ENCODE measurements at places on chromosomes 7 and 10. TPM values are rescaled to one million over a fixed set of nuclear protein-coding genes. Genes with fewer than 3 reads are reported as not detected.

GRCh38 chr10:47449979-47450378 is 33.9 kb downstream of the ANXA8 start:
- no peak overlapping the region for H3K4me3 ChIP-seq
- H3K27me3 ChIP-seq: no peaks in the 10 kb centered on the region
- peak overlapping the region; percentile 26 for H3K27ac ChIP-seq

- no peak overlapping the region for H3K4me3 ChIP-seq
- peaks cover 2% of the 10 kb centered on the region for H3K4me1 ChIP-seq
- no peak overlapping the region for H3K27ac ChIP-seq
- H3K27me3 ChIP-seq: peaks cover 31% of the 10 kb centered on the region
- peak; percentile 91 for DNase-seq
These were observed 32.2 kb downstream of the FOXL3 start for GRCh38 chr7:322111-322671.

DNA sequence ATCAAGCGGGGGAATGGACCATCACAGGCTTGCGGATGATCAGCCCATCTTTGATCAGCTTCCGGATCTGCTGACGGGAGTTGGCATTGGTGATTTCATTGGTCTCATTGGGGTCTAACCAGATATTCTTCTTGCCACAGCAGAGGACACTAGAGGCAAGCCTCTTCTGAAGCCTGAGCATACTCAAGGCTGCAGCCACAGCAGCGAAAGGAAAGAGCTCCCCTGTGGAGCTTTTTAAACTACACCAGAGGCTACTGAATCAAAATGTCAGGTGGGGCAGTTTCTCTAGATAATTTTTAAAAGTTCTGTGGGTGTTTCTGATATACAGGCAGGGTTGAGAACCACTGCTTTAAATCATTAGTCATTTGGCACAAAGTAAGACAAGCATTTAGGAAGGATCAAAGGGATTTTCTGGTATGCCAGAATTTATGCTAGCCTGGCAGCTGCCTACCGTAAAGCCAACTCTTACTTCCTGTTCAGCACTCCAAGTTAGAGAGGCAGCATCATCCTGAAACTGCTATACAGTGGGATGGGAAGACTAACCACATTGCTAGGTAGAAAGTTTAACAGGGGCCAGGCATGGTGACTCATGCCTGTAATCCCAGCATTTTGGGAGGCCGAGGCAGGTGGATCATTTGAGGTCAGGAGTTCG is 7.0 kb downstream of the NAPEPLD start:
- no peak for DNase-seq
- peaks cover 21% of the 10 kb centered on the region for H3K4me1 ChIP-seq
- no peak overlapping the region for H3K4me3 ChIP-seq
- peaks cover 25% of the 10 kb centered on the region for H3K36me3 ChIP-seq

DNA sequence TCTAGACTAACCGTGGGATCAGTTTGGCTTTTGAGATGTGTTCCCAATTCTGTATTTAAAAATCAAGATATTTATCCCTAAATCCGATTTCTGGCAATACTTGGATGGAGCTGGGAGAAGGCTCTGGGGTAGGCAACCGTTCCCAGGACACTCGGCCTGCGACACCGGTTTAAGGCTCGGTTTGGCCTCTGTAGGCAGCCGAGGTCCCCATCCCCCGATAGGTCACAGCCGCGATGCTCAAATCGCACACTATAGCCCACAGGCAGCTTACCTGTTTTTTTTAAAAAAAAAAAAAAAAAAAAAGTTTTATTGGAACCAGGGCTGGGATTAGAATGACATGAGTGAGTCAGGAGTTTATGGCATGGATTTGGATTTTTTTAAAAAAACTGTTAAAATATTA is 729 bp upstream of the TAF3 start:
- no peaks in the 10 kb centered on the region for H3K36me3 ChIP-seq
- H3K4me1 ChIP-seq: peaks cover 46% of the 10 kb centered on the region
- no peaks in the 10 kb centered on the region for H3K27me3 ChIP-seq
- H3K4me3 ChIP-seq: peak overlapping the region; percentile 99

CPN1 gene
- polyA plus RNA-seq: not detected

FAM200A gene
- 6.3 TPM for polyA plus RNA-seq

DNA sequence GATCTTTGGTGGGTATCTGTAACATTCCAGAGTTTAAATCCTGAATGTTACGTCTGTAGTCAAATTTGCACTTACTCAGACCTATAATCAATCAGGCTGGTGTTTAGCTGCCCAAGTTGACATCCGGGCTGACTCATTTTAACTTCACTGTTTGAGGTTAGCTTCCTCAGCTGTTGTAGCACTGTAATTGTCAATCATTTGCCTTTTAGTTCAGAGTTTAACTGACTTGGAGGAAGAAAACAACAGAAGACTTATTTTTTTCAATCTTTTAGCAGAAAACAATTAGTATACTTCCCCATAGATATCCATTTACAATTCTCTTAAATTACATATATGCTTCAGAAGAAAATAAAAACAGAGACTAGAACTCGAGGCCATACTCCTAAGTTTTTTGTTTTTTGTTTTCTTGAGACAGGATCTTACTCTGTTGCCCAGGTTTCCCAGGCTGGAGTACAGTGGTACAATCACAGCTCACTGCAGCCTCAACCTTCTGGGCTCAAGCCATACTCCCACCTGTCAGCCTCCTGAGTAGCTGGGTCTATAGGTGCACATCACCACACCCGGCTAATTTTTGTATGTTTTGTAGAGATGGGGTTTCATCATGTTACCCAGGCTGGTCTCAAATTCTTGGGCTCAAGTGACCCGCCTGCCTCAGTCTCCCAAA is 38.5 kb upstream of the LRRC17 start:
- H3K27me3 ChIP-seq: no peaks in the 10 kb centered on the region
- DNase-seq: no peak
- no peak overlapping the region for H3K27ac ChIP-seq
- peaks cover 5% of the 10 kb centered on the region for H3K36me3 ChIP-seq
- H3K4me3 ChIP-seq: no peak overlapping the region

- H3K36me3 ChIP-seq: no peaks in the 10 kb centered on the region
- H3K4me3 ChIP-seq: no peak overlapping the region
- DNase-seq: no peak
- no peak overlapping the region for H3K27ac ChIP-seq
These were observed 127.8 kb downstream of the SH3PXD2A start for GRCh38 chr10:103727546-103727963.

GRCh38 chr10:46301721-46302479 is 15.1 kb downstream of the ANTXRL start:
- DNase-seq: no peak
- H3K4me1 ChIP-seq: peaks cover 31% of the 10 kb centered on the region
- H3K27me3 ChIP-seq: no peaks in the 10 kb centered on the region
- H3K27ac ChIP-seq: no peak overlapping the region

GRCh38 chr7:485188-486081 is 34.2 kb downstream of the PDGFA start:
- no peak overlapping the region for H3K4me3 ChIP-seq
- DNase-seq: no peak
- no peaks in the 10 kb centered on the region for H3K36me3 ChIP-seq
- H3K27me3 ChIP-seq: no peaks in the 10 kb centered on the region
- H3K4me1 ChIP-seq: peaks cover 2% of the 10 kb centered on the region

TBC1D12 gene
- polyA plus RNA-seq: not detected

SPDYE5 gene
- not detected for polyA plus RNA-seq

GRCh38 chr7:92639966-92640365 is 49.8 kb upstream of the FAM133B start:
- H3K4me3 ChIP-seq: no peak overlapping the region
- peaks cover 65% of the 10 kb centered on the region for H3K4me1 ChIP-seq
- no peaks in the 10 kb centered on the region for H3K27me3 ChIP-seq
- no peak for DNase-seq
- no peak overlapping the region for H3K27ac ChIP-seq
- peaks cover 2% of the 10 kb centered on the region for H3K36me3 ChIP-seq

- H3K36me3 ChIP-seq: no peaks in the 10 kb centered on the region
- no peaks in the 10 kb centered on the region for H3K4me1 ChIP-seq
- peaks cover 7% of the 10 kb centered on the region for H3K27me3 ChIP-seq
These were observed 72.9 kb upstream of the CAV2 start for GRCh38 chr7:116426428-116427156.

GRCh38 chr7:30285536-30286284 is 1.3 kb downstream of the ZNRF2 start:
- H3K4me1 ChIP-seq: peaks cover 47% of the 10 kb centered on the region
- H3K27ac ChIP-seq: peak overlapping the region; percentile 96
- no peaks in the 10 kb centered on the region for H3K27me3 ChIP-seq
- DNase-seq: peak; percentile 15

GRCh38 chr7:121196286-121196685 is 132.5 kb upstream of the WNT16 start:
- H3K4me1 ChIP-seq: no peaks in the 10 kb centered on the region
- H3K27me3 ChIP-seq: peaks cover 2% of the 10 kb centered on the region
- H3K27ac ChIP-seq: no peak overlapping the region
- H3K36me3 ChIP-seq: no peaks in the 10 kb centered on the region
- no peak overlapping the region for H3K4me3 ChIP-seq

DNA sequence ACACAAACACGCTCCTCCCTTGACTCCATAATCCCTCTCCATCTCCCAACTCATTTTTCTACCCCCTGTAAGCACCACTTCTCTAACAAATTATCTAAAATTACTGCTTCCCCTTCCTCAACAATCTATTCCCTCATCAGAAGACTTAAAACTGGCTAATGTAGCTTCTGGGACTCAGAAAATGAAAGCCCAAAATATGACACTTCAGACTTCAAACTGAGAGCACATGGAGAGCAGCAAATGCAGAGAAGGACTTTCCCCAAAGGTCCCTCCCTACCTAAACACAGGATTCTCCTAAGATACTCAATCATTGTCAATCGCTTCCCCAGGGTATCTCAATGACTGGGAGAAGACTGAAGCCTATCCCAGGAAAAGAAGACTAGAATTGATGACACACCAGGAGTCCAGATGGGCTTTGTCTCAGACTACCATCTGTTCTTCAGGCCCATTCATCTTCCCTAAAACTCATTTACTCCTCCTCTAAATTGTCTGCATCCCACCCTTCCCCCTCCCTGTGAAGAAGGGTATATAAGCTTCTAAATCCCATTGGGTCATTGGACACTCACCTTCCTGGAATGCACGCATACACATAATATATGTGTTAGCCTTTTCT is 39.2 kb downstream of the ST8SIA6 start:
- H3K4me3 ChIP-seq: no peak overlapping the region
- peaks cover 2% of the 10 kb centered on the region for H3K27me3 ChIP-seq
- peaks cover 39% of the 10 kb centered on the region for H3K4me1 ChIP-seq
- H3K36me3 ChIP-seq: no peaks in the 10 kb centered on the region
- no peak for DNase-seq

GRCh38 chr10:127216786-127217185 is 20.4 kb upstream of the INSYN2A start:
- DNase-seq: no peak
- H3K4me3 ChIP-seq: no peak overlapping the region
- peaks cover 9% of the 10 kb centered on the region for H3K36me3 ChIP-seq
- peaks cover 14% of the 10 kb centered on the region for H3K27me3 ChIP-seq

HOXA4 gene
- polyA plus RNA-seq: 0.38 TPM

DNA sequence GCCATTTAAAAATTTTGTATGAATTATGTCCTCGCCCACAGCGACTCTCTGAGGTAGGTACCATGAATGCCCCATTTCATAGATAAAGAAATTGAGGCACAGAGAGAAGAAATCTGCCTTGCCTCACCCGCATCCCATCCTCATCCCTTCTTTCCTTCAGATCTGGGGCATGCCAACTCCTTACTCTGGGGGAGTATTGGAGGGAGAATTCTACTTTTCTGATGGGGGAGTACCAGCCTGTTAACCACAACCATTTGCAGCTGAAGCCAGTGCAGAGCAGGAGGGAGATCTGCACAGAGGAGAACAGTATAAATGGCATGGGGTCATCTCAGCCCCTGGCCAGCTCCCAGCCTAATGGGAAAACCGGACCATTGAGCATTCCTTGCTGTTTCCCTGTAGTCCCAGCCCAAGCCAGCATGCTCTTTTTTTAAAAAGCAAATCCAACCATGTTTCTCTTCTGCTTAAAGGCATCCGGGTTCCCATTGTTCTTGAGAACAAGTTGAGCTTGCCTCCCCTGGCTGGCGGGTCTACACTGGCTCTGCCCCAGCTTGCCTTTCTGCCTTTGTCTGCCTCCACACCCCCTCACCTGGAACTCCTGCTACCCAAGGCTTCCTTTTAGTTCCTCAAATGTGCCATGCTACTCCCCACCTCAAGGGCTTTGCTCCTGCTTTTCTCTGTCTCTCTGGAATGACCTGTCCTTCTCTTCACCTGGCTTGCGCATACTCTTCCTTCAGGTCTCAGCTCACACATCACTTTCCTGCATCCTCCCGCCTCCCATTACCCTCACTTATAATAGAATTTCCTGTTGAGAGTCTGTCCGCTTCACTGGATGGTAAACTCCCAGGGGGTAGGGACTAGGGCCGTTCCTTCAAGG is 8.8 kb upstream of the ZNF503 start:
- H3K27me3 ChIP-seq: peaks cover 41% of the 10 kb centered on the region
- H3K36me3 ChIP-seq: peaks cover 2% of the 10 kb centered on the region
- peak overlapping the region; percentile 82 for H3K4me3 ChIP-seq
- no peak for DNase-seq
- H3K27ac ChIP-seq: no peak overlapping the region

All from naive thymus-derived CD8-positive, alpha-beta T cell (primary cell).